ENCODE measurements at places on chromosomes 11 and 22.

GRCh38 chr11:72955466-72955865, 141.3 kb downstream of the ATG16L2 start:
- DNase-seq = peak; percentile 4

GRCh38 chr11:78312712-78313111, 104.9 kb downstream of the GAB2 start:
- DNase-seq = no peak

DNA sequence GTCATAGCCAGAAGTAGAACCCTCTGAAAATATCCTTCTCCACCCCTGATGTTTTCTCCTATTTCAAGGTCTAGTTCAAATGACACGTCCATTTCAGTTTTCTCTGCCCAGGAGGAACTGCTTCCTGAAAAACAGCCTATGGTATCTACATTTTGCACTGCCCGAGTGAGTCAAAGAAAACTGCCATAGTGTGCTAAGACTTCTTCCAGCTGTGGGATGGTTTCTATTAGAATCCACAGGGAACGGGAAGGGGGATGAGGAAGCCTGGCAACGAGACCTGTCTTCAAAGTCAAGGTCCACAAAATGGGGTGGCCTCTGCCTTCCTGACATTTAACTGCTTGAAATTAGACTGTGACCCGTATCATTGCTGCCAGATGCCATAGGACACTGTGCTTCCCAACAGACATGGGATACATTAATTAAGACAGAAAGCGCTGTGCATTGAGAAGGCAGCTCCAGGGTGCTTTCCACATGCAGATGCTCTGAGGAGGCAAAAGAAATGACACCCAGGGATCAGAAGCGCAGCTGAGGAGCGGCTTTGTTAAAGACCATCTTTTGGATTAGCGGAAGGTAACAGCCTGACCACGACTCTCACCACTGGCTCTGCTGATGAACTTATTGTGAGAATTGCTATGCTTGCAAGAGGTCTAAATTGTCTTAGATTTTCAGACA, 39.4 kb upstream of the NUP50 start:
- peak; percentile 50 for DNase-seq

DNA sequence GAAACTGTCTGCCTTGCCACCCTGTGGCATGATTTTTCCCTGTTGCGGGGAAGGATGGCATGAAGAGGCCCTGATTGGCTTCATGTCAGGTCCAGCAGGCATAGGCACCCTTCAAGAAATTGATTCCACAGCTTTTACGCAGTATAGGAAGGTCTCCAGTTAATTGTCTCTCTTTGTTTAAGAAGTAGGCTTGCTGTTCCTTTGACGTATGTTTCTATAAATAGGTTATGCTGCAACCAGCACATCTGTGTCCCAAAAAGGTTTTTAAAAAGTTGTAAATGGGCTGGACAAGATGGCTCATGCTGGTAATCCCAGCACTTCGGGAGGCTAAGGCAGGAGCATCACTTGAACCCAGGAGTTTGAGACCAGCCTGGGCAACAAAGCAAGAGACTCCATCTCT, 62.6 kb downstream of the CD6 start:
- DNase-seq = no peak

- DNase-seq = no peak
Measured at GRCh38 chr11:117473481-117474091, 145.9 kb downstream of the CEP164 start.

GRCh38 chr11:126328938-126329643, 25.2 kb downstream of the DCPS start:
- DNase-seq = no peak

- no peak for DNase-seq
Measured at GRCh38 chr11:35324981-35325380, 94.4 kb downstream of the SLC1A2 start.

GRCh38 chr22:40051322-40051721, 56.6 kb downstream of the FAM83F start:
- DNase-seq = no peak

DNA sequence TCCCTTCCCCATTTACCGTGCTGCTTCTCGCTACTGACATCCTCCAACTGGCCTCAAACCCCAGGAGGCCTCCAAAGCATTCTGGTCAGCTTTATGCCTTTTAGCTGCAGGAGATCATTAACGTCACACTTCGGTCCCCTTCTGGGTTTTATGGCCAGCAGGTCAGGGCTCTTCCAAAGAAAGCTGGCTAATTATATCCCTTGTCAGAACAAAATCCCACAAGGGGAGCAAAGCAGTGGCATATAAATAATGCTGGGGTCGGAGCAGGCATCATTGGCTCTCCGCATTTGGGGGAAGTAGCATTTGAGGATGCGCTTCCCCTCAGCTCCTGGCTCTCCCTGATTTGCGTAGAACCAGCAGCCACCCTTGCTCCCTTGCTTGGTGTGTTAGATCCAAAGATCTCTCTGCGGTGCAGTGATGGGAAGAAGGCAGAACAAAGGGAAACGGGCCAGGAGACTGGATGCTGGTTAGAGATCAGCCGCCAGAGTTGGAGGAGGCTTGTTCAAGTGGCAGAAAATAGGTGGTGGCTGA, 117.4 kb downstream of the DBX1 start:
- DNase-seq = peak; percentile 44

- no peak for DNase-seq
Measured at GRCh38 chr11:17432002-17432401, 43.5 kb upstream of the KCNJ11 start.

- peak; percentile 46 for DNase-seq
Measured at GRCh38 chr11:87966694-87967093, 208.5 kb downstream of the RAB38 start.

GRCh38 chr11:1916132-1916985, 3.1 kb upstream of the TNNT3 start:
- DNase-seq = no peak

DNA sequence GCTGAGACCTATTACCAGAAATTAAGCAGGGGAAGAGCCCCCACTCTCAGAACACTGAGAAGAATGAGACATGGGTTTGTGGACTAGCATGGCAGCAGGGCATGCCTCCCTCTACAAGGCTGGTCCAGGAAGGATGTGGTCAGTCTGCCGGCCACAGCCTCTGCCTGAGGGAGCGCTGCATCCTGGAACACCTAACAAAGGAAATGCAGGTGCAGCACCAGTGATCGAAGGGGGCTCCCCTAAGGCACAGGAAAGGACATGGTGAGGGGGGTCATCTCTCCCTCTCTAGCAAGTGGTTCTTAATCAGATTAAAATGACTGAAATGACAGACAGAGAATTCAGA, 40.6 kb upstream of the ARL14EP start:
- no peak for DNase-seq

GRCh38 chr11:122242731-122243130, 126.7 kb upstream of the BLID start:
- no peak for DNase-seq

Measured in neural progenitor cell (in vitro differentiated cells).